ENCODE measurements at places on chromosomes 6 and 20.

DNA sequence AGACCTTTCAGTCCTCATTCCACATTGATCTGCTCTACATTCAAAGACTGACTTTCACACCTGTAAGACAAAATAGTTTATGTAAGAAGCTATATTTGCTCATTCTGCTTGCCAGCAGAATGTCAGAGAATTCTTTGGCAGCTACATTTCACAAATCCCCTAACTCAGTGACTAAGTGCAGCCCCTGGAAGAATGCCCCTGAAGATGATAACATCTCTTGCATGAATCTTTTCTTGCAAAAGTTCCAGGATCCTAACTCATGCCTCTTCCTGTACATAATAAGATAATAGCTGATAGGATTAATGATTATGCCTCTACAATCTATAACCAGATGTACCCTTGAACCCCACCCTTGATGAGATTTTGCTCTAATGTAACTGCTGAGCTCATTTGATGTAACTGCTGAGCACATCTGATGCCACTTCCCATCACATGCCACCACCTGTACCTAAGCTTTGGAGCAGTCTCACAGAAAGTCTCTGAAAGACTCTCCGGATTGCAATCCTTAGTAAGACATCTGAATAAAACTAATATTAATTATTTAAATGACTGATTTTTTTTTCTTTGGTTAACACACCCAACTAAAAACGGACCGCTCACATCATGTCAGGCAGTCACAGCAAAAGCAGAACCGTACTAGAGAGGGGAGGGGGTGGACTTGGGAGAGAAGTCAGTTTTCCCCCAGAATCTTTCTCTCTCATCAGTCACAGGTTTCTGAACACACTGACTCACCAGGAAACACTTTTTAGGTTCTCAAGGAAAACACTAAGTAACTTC, 684 bp upstream of the DNAH8 start:
- no peak for DNase-seq

GRCh38 chr6:40946738-40947301, 92.2 kb downstream of the UNC5CL start:
- no peak for DNase-seq

- DNase-seq: no peak
These were observed 28.4 kb upstream of the MAFB start for GRCh38 chr20:40717343-40717865.

- DNase-seq: no peak
These were observed 216.3 kb upstream of the ECI2 start for GRCh38 chr6:4351520-4352321.

DNA sequence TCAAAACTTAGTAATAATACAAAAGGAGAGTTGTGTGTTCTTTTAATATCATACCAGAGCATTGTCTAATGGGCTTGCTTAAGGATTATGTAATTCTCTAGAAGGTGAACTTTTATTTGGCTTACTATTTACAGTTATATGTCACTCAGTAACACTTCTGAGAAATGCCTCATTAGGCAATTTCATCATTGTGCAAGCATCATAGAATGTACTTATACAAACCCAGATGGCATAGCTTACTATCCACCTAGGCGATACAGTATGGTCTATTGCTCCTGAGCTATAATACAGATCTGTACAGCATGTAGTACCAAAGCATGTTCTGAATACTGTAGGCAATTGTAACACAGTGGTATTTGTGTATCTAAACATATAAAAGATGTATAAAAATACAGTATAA, 340.1 kb downstream of the PHF3 start:
- no peak for DNase-seq

GRCh38 chr6:108465098-108465495, 95.6 kb upstream of the FOXO3 start:
- no peak for DNase-seq
